Cerebellum (tissue), 4 donors: ENCODE measurements at places on chromosomes 13 and 19. TPM values are rescaled to one million over a fixed set of nuclear protein-coding genes. Genes with fewer than 3 reads are reported as not detected.

- no peak for DNase-seq
Measured at GRCh38 chr13:48570216-48570828, 37.4 kb upstream of the RCBTB2 start.

GRCh38 chr13:48068036-48068435 lies 26.9 kb downstream of the MED4 start:
- DNase-seq: no peak

DNA sequence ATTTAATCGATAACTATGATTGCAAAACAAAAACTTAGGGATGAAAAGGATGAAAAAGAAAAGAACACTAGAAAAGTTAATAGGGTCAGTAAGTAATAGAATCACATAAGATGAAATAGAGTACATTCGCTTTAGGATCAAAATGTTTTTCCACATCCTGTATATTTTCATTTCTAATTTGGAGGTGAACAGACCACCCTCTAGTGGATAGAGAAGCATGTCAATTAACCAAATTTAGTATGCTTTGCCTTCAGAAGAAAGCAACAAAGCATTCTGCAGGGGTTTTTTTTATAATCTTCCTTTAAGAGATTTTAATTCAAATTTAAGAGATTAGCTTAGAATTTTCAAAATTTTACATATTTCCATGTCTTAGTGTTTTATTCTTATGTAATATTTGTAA lies 611.0 kb upstream of the SGCG start:
- no peak for DNase-seq

DNA sequence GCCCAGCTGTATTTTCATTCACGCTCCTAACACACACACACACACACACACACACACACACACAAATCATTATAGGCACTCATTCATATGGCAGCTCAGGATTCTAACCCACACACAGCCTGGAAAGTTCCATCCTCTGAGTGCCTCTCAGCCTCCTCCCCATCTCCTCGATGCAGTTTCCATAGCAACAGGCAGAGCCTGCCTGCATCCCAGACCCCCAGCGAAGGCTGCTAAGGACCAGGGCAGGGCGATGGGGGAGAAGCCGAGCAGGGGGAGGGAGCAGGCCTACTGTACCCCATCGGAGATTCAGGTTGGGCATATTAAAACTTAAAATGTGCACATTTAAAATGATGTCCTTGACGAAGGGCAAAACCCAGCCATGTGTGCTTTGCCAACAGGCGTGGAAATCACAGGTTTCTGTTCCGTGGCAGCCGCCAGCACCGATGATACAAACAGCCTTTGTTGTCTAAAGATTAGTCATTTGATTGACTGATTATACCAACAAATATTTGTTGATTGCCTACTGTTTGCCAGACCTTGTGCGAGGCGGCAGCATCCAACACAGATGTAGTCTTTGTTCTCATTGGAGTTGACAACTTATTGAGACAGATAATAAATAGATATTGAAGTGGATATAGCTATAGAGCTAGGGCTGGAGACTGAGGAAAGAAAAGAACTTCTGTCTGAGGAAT lies 43.8 kb upstream of the USP29 start:
- DNase-seq: no peak

DNA sequence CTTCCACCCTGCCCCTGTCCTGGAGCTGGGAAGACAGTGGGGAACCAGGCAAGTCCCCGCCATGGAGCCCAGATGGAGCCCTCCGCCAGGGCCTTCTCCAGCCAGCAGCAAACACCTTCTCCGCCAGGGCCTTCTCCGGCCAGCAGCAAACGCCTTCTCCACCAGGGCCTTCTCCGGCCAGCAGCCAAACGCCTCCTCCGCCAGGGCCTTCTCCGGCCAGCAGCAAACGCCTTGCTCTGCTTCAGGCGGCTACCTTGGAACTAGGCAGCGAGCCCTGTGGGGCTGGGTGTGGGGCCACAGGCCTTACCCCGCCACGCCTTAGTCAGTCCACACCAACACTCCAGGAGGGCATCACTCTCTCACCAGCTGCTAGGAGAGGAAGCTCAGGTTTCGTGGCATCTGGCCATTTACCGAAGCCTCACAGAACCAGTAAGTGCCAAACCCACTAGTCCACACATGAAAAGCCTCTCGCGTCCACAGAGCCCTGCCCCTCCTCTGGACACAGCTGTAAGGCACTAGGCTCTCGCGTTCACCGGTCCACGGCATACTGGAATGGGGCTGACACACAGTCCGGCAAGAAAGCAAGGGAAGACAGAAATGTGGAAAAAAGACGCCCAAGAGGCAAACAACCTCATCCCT lies 41.0 kb downstream of the MLLT1 start:
- DNase-seq: no peak

DNA sequence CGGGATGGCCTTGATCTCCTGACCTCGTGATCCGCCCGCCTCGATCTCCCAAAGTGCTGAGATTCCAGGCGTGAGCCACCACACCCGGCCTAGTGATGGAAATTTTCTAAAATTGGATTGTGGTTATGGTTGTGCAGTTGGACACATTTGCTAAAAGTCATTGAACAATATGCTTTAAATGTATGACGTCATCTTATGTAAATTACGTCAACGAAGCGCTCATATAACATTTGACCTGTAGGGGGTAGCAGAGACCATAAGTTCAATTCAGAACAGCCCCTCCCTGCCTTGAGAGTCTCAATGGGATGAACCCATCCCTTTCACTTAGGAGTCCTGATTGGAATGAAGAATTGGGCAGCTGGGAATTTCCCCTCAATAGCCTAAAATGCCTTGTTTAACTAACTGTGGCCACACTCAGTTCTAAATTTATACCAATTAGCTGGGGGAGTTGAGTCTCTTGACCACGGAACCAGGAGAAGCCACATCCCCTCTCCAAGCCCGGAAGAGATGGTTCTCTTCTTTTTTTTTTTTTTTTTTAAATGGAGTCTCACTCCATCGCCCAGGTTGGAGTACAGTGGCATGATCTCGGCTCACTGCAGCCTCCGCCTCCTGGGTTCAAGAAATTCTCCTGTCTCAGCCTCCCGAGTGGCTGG lies 15.2 kb upstream of the TLE6 start:
- peak; percentile 67 for DNase-seq

DNA sequence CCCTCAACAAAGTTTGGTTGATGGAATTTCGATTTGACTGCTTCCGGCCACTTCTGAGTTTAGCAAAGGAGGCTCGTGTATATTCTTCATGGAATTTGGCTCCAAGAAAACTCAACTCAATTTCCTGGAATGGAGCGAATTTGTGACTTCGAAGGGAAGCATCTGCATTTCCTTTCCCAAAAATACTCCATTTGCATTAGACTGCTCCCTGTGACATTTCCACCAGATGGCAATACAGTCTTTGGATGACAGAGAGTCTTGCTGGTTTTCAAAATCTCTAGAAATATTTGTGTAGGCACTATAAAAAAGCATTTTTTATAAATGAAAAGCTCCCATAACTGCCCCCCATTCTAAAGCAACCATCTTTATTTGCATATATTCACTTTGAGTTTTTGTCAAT lies 4.1 kb downstream of the C1QTNF9 start:
- no peak for DNase-seq

DNA sequence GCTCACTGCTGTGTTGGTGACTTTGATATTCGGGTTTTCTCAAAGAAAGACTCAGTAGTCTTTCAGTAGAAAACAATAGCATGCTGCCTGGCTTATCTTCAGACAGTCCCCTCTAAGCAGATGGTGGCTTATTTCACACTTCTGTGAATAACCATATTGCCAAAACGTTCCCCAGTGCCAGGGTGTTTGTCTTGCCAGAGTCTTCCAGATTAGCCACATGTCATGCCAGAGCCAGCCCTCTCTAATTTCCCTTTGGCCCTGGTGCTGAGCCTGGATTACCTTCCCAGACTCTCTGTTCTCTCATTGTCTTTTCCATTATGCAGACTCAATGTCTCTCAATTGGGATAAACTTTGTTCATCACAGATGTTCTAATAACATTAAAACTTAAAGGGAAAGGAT lies 488.0 kb upstream of the ATXN8OS start:
- peak; percentile 19 for DNase-seq

DNA sequence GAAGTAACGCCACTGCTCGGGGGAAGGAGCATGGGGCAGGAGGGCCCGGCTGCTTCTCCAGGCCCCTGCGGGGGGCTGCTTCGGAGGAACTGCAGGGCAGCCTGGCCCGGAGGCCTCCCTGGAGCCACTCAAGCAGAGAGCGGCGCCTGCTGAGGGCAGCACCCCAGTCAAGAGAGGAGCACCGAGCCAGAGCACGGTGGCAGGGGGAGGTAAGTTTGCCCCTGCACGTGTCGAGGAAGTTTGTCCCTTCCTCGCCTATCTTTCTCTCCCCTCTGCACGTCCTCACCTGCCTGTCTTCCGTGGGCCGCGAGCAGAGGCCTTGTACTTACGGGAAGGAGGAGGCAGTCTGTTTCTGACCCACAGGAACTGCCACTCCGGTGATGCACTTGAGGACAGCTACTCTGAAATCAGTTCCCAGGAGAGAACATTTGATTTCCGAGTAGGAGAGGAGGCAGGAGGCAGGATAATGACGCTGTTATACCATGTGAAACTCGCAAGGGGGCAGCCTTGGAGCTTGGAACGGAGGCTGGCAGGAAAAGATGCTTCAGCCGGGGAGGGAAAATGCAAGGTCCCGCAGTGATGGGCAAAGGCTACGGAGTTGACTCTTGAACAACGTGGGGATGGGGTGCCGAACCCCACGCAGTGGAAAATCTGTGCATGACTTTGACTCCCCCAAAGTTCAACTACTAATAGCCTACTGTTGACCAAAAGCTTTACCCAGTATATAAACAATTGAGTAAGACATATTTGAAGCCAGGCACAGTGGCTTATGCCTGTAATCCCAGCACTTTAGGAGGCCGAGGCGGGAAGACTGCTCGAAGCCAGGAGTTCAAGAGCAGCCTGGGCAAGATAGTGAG lies 5.0 kb downstream of the FFAR1 start:
- peak; percentile 61 for DNase-seq

Gene HIPK4
- 0.18 TPM for total RNA-seq

Gene EBI3
- total RNA-seq: 0.36 TPM

Gene PRR22
- total RNA-seq: 0.54 TPM

Gene NLRP7
- total RNA-seq: not detected
